ENCODE measurements at places on chromosomes 4 and X. TPM values are rescaled to one million over a fixed set of nuclear protein-coding genes. Genes with fewer than 3 reads are reported as not detected.

The AP1AR gene
- 29.6 TPM for total RNA-seq

The INTU gene
- total RNA-seq, result 3.1 TPM

The ETDB gene
- not detected for total RNA-seq

The HDX gene
- total RNA-seq, result 4.5 TPM

The TBX22 gene
- total RNA-seq, result not detected

The MYL5 gene
- 10.7 TPM for total RNA-seq

The LRCH2 gene
- 5.0 TPM for total RNA-seq

The STAG2 gene
- total RNA-seq, result 73.2 TPM

The PIN4 gene
- 9.6 TPM for total RNA-seq

The TEC gene
- 1.1 TPM for total RNA-seq

The YTHDC1 gene
- 39.9 TPM for total RNA-seq

The EGF gene
- 0.19 TPM for total RNA-seq

The BTC gene
- under 0.01 TPM for total RNA-seq

The RTL5 gene
- 2.0 TPM for total RNA-seq

The GPR173 gene
- 2.0 TPM for total RNA-seq

The STOX2 gene
- 0.38 TPM for total RNA-seq

The CRMP1 gene
- not detected for total RNA-seq

The UGT2B11 gene
- not detected for total RNA-seq

The GTPBP6 gene
- total RNA-seq, result 50.0 TPM

The GPR119 gene
- not detected for total RNA-seq

The HGFAC gene
- total RNA-seq, result not detected

The ZDHHC15 gene
- 0.56 TPM for total RNA-seq

The RPL34 gene
- total RNA-seq, result 773 TPM

The ABCG2 gene
- 14.6 TPM for total RNA-seq

The F8A2 gene
- not detected for total RNA-seq

The PPP4R3C gene
- not detected for total RNA-seq

The XPNPEP2 gene
- total RNA-seq, result not detected

The EMCN gene
- 6.5 TPM for total RNA-seq

The CHRDL1 gene
- 0.19 TPM for total RNA-seq

The ADGRG4 gene
- not detected for total RNA-seq

The NPY5R gene
- under 0.01 TPM for total RNA-seq

The BEND2 gene
- not detected for total RNA-seq

The RAP1GDS1 gene
- 60.3 TPM for total RNA-seq

Data from regular cardiac myocyte (primary cell).